ENCODE measurements at places on chromosomes 3 and 15.

GRCh38 chr15:65914981-65915925 is 46.0 kb downstream of the RAB11A start:
- DNase-seq, result no peak

GRCh38 chr3:52062505-52062904 is 6.1 kb upstream of the DUSP7 start:
- no peak for DNase-seq

DNA sequence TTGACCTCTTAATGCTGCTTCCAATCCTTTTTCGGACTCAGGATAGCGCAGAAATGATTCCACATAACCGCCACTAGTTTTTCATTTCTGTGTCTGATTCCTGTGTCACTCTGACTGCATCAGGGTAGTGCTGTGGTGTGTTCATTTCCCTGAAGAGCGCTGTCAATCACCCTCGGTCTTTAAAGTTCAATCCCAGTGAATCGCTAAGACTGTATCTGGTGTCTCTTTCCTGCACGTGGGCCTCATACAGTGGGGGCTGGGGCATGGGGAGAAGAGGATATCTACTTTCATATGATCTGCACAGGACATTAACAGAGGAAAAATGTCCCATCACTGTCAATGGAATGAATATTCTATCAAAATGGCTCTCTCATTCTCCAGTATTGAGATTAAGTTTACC is 32.9 kb upstream of the BNIP2 start:
- no peak for DNase-seq

GRCh38 chr3:109924196-109924595 is 586.9 kb upstream of the DPPA4 start:
- no peak for DNase-seq

DNA sequence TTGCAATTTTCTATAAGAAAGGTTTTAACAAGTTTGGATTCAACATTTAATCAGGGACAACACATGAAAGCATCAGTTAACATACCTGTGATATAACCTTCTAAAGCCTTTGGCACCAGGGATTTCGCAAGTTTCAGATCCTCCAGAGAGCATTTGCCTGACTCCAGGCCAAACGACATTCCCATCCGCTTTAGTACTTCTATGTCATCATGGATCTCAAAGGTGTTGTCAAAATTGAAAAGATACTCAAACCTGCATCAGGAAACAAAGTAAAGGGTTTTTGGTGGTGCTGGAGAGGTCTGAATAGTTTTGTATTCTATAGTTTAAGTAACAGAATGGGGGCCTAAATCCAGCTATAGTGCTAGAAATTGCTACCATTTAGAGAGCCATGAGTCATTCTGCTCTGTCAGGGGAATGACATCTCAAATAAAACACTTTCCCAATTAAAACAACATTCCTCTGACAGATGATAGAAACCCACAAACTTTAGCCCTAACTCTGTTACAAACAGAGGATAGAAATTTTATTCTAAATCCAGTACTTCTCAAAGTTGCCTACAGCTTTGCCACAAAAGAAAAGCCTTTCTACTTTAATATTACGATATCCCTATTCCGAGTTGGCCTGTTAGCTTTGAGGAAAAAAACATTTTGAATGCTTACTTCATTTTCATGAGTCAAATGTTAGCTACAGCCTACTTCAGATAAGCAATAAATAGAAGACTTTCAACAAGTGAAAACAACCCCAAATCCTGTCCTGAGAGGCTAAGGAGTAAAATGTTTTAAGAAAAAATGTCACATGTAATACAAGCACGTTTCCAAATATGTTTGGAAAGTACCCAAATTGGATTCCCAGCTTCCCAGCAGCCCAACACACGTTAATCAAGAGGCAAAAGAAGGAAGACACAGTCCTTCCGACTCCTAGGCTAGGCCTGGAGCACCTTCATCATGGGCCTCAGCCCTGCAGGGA is 83.4 kb downstream of the ATP1B3 start:
- no peak for DNase-seq

GRCh38 chr15:54840621-54841398 is 355.9 kb downstream of the RSL24D1 start:
- DNase-seq, result no peak

DNA sequence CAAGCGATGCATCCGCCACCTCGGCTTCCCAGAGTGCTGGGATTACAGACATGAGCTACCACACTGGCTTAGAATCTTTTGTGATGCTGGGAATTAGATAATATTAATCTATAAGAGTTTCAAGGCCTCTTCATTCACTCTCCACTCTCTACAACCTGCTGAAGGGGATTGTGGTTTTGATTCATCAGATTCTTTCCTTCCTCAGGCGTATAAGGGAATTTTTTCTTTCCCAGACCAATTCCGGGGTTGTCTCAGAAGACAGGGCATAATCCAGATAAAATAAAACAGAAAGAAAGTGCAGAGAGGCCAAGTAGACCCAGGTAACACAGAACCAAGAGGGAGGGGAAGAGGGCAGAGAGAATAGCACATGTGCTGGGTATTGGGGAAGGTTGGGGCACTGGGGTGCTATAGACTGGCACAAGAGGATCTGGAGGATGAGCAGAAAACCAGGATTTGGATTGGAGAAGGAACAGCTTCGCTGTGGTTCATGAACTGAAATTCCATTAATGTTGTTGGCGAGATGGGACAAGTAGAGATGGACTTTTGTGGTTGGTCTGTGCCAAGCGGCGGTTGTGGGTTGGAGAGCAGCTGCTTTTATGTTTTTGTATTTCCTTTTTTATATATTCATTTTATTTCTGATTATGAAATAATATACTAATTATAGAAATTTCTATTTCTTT is 12.8 kb downstream of the ARL6IP5 start:
- no peak for DNase-seq

DNA sequence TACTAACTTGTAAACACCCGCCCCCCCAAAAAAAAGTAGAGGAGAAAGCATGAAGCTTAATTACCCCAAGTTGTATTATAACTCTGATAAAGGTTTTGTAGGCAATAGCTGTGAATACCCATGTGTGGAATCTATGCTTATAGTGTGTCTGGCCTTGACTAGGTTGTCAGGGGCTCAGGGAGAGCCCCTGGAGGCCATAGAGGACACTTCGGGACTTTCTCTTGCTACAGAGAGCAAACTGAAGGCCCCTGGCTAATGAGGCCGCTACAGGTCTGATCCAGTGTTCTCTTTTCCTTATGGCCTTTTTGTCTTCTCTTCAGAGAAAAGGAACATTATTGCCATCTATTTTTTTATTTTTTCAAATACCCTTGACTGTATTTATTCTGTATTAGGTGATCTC is 19.1 kb upstream of the SCAANT1 start:
- no peak for DNase-seq

- DNase-seq, result no peak
Observed at GRCh38 chr15:29863438-29863837, 41.2 kb upstream of the TJP1 start.

- no peak for DNase-seq
Observed at GRCh38 chr3:157087373-157087772, 72.6 kb downstream of the CCNL1 start.

DNA sequence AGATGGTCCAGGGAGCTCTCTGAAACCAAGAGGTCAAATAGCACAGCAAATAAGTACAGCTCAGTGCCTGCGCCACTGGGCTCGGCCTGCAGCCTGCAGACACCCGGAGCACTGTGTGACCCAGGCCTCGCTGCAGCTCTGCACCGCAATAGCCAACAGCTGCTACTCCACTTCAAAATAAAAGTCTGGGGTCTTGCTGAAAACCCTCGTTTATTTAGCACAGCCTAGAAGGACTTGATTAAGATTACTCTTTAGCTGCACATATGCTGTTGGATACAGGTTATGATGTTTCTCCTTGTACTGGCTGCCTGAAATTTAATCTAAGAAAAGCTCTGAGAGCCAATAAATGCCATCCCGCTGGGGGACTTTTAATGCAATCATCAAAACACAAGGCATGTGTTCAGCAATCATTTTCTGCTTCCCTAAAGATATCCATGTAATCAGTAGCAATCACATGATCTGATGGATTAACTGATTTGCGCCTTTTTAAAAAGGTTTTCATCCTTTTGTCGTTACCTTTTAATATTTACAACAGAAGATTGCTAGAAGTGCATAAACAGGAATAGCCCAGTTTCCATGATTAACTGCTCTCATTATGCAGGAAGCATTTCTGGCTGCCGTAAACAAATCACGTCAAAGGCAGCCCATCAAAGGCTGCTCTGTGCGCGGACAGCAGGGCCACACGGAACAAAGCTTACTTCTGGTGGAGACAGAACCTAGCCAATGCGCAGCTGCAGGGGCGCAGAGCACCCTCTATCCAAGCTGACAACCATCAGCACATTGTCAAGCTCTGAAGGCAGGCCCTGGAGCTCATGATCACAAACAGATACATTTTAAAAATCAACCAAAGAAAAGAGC is 58.8 kb downstream of the CLASP2 start:
- peak; percentile 43 for DNase-seq

DNA sequence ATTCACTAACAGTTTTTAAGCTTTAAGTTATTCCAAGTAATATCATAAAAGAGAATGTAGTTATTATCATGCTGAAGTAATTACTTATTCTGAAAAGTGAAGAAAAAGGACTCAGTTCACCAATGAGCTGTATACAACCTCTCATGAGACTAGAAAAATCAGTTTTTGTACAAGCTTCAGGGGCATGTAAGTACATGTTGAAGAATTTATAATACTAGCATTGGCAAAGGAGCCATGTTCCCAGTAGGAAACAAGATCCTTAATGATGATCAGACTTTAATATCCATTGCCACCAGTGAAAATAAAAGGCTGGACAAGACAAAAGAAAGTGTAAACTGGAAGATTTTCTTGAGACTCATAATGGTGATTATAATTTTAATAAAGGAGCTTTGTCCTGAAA is 532.8 kb downstream of the PLOD2 start:
- DNase-seq, result no peak

DNA sequence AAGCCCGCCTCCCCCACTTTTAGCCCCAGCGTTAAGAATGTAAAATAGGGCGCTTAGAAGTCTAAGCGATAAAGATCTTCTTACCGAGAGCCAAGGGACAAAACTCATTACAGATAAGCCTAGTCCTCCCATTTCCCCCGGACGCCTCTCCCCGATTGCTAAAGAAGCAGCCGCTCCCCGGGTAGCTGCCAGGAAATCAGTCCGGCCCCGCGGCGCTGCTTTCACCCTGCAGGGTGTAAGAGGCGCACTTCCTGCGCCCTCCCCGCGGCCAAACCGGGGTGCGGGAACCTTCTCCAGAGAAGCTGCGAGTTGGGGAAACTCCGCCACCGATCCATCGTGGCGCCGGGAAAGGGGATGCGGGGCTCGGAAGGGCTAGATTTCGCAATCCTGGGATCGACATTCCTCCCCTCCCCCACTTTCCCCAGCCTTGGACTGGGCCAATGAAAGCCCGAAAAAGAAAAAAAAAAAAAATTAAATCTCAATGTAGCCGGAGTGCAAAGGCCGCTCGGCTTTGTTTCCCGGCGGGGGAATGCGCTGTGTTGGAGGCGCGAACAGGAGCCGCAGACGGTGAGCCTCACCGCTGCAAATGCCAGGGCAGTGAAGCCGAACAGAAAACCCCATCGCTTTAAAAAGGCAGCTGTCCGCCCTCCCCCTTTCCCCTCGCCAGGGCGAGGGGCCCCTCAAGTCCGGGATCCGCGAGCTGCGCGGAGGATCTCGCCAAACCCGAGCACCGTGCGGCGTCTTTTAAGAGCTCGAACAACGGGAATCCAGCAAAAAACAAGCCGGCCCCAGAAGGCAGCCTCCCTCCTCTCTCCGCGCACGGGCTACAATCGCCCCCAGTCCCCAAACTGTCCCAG is 626 bp upstream of the PTPRG start:
- peak; percentile 59 for DNase-seq

DNA sequence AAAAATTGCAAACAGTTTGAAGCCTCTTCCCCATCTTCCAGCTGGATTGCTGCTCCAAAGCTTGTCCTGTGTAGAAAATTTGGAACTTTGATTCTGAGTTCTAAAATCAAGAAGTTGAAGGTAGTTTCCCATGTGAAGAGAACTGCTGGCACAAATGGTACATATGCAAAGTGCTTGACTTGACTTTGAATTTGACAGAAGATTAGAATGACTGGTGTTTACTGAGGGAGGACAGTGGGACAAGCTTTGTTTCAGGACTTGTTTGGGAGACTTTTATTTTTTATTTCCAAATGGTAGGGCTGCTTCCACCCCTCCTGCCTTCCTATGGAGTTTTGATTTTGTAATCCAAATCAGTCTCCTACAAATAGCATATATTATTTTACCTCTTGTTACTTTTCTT is 7.4 kb downstream of the ZFAND6 start:
- DNase-seq, result no peak

DNA sequence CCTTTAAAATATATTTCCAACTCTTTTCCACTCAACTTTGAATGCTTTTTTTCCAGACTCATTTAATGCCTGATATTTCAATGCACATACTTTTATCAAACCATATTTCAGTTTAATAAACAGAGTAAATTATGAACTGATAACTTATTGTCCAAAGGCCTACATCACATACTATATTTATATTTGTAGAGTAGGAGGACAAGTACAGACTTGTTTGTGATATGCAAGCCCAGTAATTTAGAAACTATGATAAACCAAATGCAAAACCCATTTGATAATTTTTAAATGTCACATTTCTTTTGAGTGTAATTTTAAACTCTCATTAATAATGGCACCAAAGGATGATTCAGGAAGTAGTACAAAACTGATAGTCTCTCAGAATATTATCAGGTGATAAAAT is 3.3 kb downstream of the RFX7 start:
- no peak for DNase-seq

- DNase-seq, result no peak
Observed at GRCh38 chr3:101898752-101899169, 49.4 kb downstream of the NFKBIZ start.

GRCh38 chr3:117756563-117756962 is 1047.0 kb downstream of the TUSC7 start:
- DNase-seq, result no peak

GRCh38 chr3:37800022-37800551 is 61.6 kb upstream of the CTDSPL start:
- DNase-seq, result no peak

GRCh38 chr3:45994419-45995235 is 997 bp downstream of the FYCO1 start:
- DNase-seq, result peak; percentile 87

GRCh38 chr3:113272385-113272779 is 61.0 kb downstream of the BOC start:
- no peak for DNase-seq

DNA sequence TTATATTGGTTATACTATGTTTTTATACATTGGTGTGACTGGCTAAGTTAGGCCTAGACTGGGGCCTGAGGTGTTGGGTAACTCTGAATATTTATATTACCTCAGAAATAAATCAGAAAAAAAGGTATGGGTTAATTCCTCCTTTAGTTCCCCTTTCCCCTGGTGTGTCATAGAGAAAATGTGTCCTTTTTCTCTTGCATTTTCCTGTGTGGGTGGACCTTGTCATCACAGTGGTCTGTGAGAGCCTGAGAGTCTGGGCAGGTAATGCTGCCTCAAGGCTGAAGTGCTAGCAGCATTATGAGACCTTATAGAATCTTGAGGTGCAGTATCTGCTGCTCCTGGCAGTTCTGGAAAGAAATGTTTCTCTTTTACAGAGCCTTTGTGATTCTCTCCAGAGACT is 69.7 kb downstream of the PCOLCE2 start:
- no peak for DNase-seq

GRCh38 chr3:143445118-143445517 is 325.5 kb downstream of the CHST2 start:
- peak; percentile 48 for DNase-seq

- no peak for DNase-seq
Observed at GRCh38 chr15:80174017-80174746, 21.4 kb downstream of the FAH start.

- peak; percentile 63 for DNase-seq
Observed at GRCh38 chr3:33441225-33441976, 1.2 kb upstream of the UBP1 start.

GRCh38 chr3:40661284-40661683 is 136.5 kb downstream of the ZNF621 start:
- no peak for DNase-seq
